ENCODE measurements at places on chromosomes 11 and 22.

GRCh38 chr11:1863352-1864216 lies 10.7 kb downstream of the LSP1 start:
- DNase-seq, result no peak

DNA sequence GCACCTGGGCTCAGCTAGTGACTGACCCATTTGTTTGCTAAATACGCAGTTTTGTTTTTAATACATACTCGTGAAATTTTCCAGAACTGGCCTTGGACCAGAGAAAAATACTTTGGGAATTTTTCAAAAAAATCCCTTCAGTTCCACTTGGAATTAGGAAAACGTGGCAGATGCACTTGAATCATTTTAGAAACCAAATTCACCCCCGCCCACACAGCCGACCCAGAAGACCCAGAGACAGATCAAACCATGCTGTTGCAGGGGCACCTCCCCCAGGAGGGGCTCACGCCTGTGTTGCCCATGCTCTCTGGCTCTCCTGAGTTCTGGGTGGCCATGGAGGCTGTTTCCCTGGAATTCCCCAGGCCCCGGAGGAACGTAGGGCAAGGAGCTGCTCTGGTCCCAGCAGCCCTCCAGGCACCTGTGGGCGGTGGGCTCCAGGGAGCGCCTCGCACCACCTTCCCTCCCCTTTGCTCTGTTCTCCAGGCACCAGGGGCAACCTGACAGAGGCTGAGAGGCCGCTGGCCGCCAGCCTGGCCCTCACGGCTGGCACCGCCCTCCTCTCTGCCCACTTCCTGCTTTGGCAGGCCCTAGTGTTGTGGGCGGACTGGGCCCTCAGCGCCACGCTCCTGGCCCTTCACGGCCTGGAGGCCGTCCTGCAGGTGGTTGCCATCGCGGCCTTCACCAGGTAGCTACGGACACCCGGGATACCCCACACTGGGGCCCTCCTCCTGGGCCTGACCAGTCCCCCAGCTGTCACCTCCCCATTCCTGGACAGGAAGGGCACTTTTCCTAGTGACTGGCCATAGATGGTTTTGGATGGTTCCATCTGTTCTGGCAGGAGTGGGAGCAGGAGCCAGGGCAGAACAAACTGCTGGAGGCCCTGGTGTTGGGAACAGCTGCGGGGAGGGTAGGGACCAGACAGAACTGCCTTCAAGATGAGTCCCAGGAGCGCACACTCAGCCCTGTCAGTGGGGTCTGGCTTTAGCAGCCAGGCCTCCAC lies 3.3 kb upstream of the EPS8L2 start:
- DNase-seq, result no peak

DNA sequence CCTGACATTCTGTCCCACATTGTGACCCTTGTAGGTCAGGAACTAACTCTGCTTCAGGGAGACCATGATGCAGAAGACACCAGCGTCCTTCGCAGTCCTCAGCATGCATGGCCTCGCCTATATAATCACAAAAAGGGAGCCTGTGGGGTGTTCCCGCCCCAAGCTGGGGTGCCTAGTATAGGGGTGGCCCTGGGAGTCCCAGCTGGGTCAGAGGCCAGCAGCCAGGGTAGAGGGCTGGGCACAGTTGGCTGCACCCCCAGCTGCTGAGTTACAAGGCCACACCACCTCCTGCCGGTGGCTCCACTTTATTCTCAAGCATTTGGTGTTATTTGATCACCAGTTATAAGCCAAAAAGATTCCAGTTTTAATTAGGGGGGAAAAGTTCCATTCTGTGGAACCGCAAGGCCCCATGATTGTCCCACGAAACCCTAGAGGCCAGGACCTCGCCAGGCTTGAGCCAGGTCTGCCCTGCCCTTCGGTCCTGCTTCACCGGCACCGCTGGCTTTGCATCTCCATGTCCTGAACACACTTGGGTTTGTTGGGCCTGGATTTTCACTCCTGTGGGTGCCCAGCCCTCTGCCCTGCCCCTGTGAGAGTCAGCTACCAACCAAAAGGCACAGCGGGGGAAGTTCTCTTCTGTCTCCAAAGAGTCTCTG lies 15.0 kb upstream of the GNB1L start:
- DNase-seq, result no peak

DNA sequence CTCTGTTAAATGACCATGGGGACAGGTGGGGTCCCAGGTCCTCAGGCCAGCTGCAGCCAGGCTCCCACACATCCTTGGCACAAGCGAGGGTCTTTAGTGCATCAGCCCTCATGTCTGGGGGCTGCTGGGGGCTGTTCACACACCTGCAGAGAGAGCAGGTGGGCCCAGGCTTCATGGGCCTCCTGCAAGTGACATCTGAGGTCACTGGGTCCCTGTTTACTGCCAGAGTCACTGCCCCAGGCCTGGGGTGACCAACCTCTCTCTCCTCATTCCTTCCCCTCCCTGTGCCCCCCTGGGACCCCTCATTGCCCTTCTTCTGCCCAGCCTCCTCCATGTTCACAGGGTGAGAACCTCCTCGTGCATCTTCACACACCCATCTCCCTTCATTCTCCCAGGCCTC lies 92.4 kb downstream of the RTL6 start:
- DNase-seq, result no peak

DNA sequence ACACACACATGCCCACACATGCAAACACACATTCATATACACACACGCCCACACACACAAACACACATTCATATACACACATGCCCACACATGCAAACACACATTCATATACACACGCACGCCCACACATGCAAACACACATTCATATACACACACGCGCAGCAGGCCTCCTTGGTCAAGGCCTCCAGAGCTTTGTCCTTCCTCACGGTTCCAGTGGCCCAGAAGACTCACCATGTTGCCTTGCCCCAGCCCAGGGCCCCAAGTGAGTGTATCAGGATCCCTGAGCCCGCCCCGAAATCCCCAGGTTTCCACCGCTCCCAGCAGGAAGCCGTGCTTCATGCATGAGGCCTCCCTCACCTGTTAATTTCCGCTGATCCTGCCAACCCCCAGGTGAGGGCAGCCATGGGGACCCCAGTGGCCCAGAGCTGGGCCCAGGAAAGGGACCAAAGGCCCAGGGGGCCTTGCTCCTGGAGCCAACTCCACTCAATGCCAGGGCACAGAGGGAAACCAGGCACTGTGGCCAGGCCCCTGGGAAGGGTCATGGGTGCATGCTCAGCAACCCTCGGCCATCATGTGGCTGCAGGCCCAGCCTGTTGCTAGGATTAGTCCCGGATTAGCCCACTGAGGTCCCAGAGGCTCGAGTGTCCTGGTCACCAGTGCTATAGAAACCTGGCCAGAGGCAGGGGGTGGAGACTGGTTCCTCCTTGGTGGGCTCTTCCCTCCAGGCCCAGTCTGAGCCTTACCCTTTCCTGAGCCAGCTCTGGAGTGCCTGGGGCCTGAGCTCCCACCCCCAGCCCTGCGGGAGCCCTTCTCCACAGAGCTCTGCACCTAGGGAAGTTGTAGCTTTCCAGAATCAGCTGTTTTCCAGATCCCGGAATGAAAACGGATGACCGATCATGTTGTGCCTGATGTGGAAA lies 34.4 kb downstream of the IGF2 start:
- no peak for DNase-seq

GRCh38 chr11:39724404-39724803 lies 1735.0 kb downstream of the LRRC4C start:
- DNase-seq, result no peak
